ENCODE measurements at places on chromosomes 4 and X.

DNA sequence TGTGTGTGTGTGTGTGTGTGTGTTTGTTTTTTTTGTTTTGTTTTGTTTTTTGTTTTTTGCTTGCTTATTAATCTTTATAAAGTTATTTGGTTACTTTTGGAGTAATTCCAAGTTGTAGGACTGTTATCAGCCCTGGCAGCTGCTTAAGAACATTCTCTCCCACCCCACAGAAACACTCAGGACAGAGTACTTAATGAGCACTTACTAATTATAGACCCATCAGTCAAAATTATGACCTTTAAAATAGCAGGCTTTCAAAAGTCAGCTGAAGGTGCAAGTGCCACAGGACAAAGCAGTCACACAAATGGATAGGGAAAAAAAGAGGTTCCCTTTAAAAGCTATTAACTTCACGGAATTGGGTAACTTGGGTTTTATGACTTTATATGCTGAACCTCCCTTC is 69.0 kb downstream of the BEND2 start:
- no peak for DNase-seq

GRCh38 chr4:87213421-87214075 is 6.9 kb downstream of the KLHL8 start:
- no peak for DNase-seq

DNA sequence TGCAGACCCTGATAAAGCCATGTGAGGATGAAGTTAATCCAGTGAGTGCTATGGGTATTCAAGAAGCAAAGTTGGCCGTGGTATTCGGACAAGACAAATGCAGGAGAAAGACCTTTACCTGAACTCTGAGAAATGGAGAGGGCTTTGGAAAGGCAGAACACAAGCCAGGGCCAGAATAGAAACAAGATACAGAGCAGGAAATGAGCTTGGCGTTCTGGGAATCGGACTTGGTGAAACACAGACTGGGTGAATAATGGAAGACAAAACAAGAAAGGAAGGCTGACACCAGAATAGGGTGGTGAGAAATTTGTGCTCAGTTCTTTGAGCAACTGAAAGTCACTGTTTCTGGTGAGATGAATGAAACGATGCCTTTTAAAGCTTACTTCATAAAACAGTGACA is 83.3 kb downstream of the VEGFC start:
- DNase-seq = no peak

DNA sequence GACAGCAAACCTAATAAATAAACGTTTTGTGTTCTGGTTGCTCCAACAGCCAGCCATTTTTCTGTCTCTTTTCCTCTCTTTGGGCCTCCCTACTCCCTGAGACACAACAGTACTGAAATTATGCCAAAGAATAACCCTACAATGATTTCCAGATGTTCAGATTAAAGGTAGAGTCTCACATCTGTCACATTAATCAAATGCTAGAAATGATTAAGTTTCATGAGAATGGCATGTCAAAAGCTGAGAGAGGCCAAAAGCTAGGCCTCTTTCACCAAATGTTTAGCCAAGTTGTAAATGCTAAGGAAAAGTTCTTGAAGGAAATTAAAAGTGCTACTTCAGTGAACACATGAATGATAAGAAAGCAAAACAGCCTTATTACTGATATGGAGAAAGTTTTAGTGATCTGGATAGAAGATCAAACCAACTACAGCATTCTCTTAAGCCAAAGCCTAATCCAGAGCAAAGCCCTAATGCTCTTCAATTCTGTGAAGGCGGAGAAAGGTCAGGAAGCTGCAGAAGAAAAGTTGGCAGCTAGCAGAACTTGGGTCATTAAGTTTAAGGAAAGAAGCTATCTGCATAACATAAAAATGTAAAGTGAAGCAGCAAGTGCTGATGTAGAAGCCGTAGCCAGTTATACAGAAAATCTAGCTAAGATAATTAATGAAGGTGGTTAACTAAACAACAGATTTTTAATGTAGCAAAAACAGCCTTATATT is 182.1 kb upstream of the NUDT6 start:
- no peak for DNase-seq

DNA sequence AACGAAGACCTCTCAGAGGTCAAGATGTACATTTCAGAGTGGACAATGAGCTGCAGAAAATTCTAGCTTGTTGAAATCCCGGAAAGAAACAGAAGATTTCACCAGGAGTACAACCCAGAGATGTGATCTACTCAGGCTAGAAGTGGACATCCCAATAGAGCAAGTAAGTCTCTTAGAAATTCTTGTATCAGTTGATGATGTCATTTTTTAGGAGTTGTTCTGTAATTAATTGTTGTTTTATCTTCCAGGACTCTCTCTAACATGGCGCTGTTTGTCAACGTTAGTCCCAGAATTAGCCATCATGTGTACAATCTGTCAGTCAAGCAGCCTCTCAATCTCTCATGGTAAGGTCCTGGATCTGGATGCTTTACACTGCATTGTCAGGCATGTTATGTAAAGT is 174.4 kb downstream of the GRIA3 start:
- no peak for DNase-seq

- no peak for DNase-seq
Measured at GRCh38 chr4:110815950-110816349, 193.1 kb upstream of the PITX2 start.

DNA sequence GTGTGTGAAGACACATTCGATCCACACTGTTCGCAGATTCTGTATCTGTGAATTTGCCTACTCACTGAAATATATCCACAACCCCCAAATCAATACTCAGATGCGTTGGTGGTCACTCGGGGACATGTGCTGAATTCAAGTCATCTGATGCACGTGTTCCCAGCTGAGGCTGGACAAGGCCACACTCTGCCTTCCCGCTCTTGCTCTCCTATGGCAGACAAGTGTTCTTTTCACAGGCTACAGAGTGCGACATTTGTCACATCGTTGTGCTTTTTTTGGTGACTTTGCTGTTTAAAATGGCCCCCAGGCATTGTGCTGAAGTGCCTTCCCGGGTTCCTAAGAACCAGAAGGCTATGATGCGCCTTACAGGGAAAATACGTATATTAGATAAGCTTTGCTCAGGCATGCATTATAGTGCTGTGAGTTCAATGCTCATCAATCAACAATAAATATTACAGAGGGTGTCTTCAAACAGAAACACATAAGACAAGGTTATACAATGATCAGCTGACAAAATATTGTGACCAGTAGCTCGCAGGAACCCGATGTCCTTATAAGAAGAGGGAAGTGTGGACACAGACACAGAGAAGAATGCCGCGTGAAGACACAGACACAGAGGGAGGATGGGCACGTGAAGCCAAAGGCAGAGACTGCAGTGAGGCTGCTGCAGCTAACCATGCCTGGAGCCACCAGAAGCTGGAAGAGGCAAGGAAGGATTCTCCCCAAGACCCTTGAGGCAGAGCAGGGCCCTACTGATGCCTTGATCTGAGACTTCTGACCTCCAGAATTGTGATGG is 42.0 kb downstream of the IRF2 start:
- peak; percentile 66 for DNase-seq

GRCh38 chrX:39688576-39689375 is 409.0 kb downstream of the BCOR start:
- DNase-seq = peak; percentile 60

DNA sequence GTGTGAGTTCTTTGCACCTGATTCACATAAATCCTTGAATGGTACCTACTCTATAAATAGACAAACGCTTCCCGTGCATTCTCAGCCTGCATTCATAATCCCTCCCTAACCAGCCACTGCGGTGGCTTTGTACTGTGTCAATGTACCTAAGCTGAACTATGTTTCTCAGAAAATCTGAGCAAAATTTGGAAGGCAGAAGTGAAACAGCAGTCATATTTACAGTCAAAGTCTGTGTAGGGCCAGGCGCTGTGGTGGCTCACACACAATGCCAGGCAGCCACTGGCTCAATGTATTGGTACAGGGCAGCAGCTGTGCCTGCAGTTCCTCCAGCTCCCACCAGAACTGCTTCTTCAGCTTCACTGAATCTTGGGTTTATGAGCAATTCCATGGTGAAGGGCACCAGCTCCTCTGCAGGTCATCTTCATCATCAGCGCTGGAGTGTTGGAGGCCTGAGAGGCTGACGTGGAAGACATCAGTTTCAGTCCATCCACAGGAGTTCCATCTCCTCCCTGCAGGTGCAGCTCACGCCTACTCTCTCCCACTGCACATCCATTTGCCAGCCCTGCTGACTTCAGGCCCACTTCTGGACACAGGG is 32.3 kb upstream of the IRF2 start:
- DNase-seq = peak; percentile 68

DNA sequence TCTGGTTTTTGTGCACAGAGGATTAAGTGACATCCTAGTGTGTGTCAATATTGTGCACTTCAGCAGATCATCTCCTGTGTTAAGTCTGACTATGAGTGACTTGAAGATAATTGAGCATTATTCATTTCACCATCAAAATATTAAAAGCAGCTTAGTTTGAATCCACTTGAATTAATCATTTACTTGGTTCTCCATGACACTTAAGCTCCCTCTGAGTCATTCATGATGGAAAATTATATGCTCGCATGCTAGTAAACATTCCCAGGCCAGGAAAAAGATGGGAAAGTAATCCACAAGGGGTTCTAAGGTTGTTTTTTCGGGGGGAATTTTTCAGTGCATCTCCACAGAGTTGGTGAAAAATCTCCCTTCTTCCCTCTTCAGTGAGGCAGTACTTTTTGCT is 97.2 kb upstream of the EOLA2 start:
- DNase-seq = no peak

- DNase-seq = no peak
Measured at GRCh38 chr4:176874721-176875445, 82.2 kb upstream of the VEGFC start.

DNA sequence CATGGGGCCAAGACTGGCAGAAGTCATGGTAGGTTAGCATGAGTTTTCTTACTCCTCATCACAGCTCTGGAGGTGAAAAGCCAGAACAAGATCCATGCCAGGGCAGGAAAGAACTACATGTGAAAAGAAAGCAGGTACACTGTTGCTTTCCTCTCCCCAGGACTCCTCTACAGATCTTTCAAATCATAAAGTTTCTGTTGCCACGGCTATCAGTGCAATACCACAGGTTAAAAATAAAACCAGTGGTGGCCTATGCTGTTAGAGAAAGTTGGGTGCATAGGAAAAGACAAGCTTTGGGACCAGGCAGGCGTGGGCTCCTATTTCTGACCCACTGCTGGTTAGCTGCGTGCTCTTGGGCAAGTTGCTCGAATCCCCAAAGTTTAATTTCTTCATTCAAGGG is 81.4 kb downstream of the SH3RF1 start:
- no peak for DNase-seq

GRCh38 chrX:22340022-22340616 is 67.4 kb downstream of the CBLL2 start:
- no peak for DNase-seq

GRCh38 chr4:30716158-30716557 is 4.0 kb upstream of the PCDH7 start:
- peak; percentile 35 for DNase-seq

DNA sequence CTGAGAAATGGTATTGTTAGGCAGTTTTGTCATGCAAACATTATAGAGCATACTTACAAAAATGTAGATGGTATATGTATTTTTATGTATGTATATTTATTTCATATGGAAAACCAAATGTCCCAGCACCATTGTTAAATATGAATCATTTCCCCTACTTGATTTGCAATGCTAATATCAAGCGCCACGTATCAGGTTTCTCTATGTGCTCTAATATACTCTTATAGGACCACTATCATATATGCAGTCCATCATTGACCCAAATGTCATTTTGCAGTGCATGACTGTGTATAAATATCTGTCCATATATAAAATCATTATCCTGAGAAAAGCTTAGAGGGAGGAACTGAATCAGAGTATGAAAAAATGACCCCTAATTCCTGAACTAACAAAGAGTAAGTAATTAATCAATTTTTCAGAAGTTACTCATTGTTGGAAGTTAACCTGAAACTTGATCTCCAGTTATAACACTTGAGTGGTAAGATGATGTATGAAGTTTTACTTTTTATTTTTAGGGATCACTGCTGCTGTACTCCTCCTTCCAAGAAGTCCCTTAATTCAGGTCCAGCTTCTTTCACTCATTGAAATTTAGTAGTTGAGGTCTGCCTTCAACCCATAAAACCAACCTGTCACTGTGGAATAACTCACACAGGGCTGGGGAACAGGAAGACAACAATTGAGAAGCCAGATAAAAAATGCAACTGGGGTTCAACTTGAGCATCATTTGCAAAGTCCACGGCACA is 134.8 kb upstream of the LDB2 start:
- DNase-seq = no peak

- no peak for DNase-seq
Measured at GRCh38 chrX:149518236-149518635, 13.1 kb upstream of the IDS start.

DNA sequence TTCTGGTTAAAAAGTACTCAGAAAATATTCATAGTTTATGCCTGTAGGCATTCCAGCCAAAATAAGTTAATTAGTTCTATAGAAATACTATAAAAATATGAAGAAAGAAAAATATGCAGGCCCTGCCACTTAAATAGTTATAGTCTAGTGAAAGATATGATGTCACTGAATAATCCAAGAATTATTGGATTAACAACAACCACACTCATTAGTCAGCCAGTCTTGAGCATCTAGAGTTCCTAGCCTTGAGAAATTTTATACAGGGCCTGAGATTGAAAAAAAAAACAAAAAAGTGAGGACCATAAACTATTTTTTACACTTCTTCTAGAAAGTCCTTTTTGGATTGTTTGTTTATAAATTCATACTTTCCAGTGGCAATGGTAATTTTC is 823.0 kb downstream of the FAT4 start:
- DNase-seq = no peak

DNA sequence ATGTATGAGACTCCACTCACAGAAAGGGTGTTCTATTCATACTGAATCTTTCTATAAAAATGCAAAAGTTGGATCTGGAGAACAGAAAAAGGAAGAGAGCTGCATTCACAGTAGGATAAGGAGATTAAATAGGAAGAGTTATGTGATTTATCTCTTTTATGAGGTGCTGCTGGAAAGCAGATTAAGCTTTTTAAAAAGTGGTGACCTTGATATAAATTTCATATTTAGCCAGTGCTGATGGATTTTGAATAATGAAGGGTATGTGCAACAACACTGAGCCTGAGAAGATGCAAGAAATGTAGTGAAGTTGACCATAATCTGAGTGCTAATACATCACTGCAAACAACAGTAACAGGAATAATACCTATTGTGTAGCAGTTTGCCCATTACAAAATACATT is 795.6 kb downstream of the IL1RAPL1 start:
- DNase-seq = no peak

GRCh38 chrX:117610806-117611205 is 505.8 kb downstream of the KLHL13 start:
- DNase-seq = no peak

GRCh38 chrX:134673123-134673522 is 14.9 kb upstream of the PLAC1 start:
- DNase-seq = no peak

GRCh38 chr4:163806653-163807052 is 312.2 kb downstream of the TMA16 start:
- no peak for DNase-seq

GRCh38 chr4:156901871-156902270 is 69.7 kb downstream of the PDGFC start:
- no peak for DNase-seq

- no peak for DNase-seq
Measured at GRCh38 chrX:105150557-105150956, 69.9 kb downstream of the TEX13A start.

- DNase-seq = no peak
Measured at GRCh38 chr4:79450053-79450452, 42.0 kb upstream of the GK2 start.
